Femur (tissue), 1 donor: ENCODE measurements at places on chromosomes 4 and X.

DNA sequence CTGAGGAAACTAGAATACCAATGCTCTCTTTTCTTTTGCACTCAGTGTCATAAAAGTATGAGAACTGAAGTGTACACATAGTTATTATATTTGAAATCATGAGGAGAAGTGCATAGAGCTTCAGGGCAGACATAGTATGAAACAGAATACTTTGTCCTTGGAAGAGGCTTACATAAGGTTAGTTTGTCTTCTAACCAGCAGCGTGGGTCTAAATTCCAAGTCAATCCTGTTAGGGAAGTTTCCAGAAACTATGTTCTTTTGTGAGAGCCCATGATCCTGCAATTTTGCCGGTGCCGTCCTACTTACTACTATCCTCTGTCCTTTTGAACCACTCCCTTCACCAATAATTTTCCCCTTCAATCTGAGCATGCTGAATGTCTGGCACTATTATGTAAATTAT lies 156.2 kb downstream of the PABPC4L start:
- DNase-seq, result no peak

- no peak for DNase-seq
Measured at GRCh38 chr4:14178421-14178820, 550.9 kb upstream of the BOD1L1 start.

DNA sequence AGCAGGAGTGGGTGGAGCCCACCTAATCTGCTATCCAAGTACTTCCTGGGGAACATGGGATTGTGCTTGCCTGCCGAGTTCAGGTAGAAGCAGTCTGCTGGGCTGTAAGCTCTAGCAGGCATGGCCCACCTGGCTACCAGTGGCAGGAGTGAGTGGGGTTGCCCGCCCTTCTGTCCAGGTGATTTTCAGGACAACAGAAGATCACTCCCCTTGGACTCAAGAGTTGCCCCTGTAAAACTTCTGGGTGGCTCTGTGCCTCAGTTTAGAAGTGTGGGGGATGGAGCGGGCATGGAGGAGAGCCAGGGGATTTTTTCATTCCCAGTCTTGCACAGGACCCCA lies 43.5 kb downstream of the NDST3 start:
- DNase-seq, result no peak

- DNase-seq, result no peak
Measured at GRCh38 chr4:36168127-36168878, 76.0 kb downstream of the ARAP2 start.

DNA sequence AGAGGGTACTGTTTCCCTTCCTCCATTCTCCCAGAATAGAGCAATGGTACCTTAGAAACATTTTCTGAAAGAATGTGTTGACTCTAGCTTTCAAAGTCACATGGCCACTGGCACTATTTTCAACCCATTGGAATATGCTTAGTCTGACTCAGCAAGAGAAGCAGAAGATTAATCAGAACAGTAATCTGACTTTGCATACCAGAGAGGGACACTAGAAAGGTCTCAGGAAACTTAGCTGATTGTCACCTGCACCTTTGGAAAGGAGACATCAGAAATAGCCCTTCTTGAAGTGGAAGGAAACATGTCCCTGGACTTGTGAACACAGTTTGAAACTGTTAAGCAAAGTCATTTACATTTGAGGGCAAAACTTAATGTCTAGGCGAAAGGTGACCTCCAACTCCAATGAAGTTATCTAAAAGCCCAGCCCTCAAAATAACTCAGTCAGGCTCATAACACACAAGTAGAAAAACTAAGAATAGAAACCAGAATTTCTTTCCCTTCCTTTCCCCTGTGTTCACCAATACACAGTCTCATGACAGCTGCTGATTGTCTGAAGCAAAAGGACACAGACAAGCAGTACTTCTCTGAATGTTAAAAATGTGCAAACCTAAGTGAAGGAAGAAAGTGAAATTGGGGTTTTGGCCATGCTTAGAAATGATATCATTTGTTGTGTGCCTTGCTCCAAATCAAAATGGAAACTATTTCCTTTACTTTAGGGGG lies 270.8 kb downstream of the GRIA3 start:
- DNase-seq, result no peak

- no peak for DNase-seq
Measured at GRCh38 chr4:21991562-21991961, 43.0 kb upstream of the KCNIP4 start.

GRCh38 chrX:18410038-18410437 lies 15.4 kb upstream of the CDKL5 start:
- no peak for DNase-seq

DNA sequence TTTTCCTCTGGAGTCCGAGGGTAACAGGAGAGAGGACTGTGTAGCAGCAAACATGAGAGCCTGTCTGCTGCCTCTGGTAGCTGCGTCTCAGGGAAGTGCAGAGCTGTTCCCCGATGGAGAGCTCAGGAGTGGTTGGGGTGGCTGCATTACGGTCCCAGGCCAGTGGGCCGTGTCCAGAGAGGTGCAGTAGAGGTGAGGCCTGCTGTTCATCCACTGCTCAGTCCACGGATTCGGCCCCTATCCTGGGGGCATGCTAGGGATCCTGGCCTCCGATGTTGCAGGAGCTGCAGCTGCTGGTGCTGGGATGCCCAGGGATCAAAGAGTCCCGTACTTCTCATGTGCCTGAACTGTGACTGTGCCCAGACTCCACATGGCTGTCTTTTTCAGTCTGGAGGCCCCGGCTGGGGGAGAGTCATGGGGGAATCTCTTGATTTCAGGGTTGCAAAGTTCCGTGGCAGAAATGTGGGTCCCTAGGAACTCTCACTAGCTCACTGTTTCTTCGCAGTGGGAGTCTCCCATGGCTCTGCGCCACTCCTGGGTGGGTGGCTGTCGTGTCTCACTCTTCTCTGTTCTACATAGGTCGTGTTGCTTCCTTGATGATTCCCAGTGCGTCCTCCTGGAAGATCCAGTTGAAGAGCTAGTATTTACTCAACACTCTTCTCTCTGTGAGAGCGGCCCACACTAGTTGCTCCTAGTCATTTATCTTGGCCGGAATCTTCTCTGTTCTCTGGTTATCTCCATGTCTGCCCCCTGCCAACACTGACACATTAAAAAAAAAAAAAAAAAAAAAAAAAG lies 109.5 kb upstream of the CENPE start:
- peak; percentile 13 for DNase-seq

- DNase-seq, result no peak
Measured at GRCh38 chr4:173301518-173302201, 32.5 kb downstream of the HMGB2 start.

DNA sequence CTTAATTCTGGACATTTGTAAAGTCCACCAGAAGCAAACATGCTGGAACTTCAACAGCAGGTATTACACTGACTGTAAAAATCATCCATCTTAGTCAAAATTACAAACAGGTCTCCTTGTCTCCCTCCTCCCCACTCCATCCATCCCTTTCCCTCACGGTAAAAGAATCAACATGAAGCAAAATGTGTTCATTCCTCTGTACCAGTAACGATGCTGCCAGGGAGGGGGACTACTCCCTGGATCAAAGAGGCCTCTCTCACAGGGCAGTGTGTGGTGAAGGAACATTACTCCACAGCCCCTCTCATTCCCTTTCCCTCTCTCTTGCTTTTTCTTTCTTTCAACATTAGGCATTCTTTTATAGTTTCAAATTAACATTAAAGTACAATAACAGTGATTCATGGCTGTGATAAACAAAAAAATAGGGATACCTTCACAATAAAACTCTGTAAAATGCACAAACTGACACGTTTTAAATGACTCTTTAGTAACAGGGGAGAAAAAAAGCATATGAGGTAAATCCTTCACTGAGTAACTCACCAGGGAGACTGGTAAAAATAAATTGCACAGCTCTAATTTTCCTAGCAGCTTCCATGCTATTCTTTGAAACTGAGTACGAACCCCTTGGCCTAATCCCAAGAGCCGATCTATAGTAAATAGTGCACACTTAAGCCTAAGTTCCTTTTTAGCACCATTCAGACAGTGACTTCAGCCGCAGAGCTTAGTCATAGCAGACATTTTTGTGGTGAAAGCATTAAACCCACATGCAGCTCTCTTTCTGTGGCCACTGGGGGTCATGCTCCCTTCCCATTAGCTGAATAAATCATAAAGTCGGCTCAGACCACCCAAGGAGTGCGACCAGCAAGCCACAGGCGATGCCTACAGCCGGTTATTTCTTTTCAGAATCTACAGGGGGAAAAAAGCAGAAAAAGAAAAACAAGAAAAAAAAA lies 215.6 kb upstream of the GYPA start:
- DNase-seq, result peak; percentile 81

GRCh38 chr4:28241021-28241420 lies 1380.4 kb downstream of the STIM2 start:
- no peak for DNase-seq

GRCh38 chr4:146742416-146742815 lies 103.7 kb downstream of the POU4F2 start:
- DNase-seq, result no peak

- no peak for DNase-seq
Measured at GRCh38 chr4:185671496-185671895, 136.2 kb upstream of the PDLIM3 start.

DNA sequence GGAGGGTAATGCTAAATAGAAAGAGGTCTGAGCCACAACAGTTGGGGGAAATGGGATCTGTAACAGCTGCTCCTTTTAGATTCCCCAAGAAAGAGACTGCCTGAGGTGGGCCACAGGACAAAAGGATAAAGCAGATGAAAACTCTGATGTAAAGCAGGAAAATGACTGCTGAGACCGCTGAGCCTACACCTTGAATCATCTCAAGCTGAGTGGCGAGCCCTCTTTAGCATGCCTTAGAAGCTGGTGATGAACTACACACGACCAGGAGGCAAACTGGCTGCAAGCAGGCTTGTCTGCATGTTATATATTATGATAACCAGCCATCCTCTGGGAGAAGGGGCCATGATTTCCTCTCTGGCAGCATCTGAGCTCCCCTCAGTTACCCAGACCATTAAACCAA lies 88.4 kb downstream of the TTC29 start:
- DNase-seq, result no peak

GRCh38 chr4:6282314-6282771 lies 12.7 kb downstream of the WFS1 start:
- peak; percentile 55 for DNase-seq

DNA sequence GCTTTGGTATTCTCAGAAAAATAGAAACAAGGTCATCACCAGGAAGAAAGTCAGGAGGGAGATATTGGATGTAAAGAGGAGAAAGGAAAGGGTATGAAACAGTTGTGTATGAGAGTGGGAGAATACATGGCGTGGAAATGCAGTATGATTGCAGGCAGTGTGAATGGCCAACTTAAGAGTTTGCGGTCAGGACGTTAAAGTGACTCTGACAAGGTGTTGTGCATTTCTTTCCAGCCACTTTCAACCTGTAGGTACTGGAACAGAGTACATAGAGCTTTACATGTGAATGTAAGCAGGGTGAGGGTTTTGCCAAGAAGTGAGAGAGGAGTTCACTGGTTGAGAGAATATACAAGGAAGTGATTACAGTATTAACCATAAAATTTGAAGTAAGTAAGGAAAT lies 15.7 kb downstream of the ATP10D start:
- no peak for DNase-seq

GRCh38 chr4:52957835-52958631 lies 95.9 kb downstream of the RASL11B start:
- no peak for DNase-seq

DNA sequence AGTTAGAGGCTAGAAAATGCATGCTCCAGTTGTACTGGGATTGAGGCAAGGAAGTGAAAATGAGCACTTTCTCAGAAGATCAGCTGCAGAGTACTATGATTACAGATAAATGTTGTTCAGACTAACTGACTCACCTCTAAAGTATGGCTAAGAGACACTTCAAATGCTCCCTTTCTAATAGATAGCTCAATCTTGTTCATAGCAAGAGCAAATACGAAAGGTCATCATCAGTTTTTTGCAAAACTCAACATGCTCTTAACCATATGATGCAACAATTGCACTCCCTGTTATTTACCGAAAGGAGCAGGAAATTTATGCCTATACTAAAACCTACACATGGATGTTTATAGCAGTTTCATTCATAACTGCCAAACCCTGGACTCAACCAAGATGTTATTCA lies 838.4 kb upstream of the INTU start:
- DNase-seq, result no peak

- DNase-seq, result no peak
Measured at GRCh38 chr4:80142394-80143306, 54.7 kb upstream of the PRDM8 start.

DNA sequence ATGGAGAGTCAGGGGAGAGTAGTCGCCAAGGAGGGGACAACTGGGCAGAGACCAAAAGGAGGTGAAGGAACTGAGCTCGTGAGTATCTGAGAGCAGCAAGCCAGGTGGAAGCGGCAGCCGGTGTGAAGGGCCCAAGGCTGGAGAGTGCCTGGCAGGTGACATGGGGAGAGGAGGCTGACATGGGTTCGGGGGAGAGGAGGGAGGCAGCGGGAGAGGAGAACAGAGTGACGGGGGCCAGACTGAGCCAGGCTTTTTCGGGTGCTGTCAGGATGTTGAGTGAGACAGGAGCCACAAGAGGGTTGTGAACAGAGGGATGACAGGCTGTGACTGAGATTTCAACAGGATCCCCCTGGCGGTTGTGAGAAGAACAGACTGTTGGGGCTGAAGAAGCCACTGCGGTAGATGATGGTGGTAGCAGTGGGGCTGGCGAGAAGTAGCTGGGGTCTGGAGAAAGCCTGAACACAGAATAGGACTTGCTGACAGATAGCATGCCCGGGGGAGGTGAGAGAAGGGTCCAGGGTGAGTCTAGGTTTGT lies 5.7 kb downstream of the ELK1 start:
- DNase-seq, result no peak

GRCh38 chr4:157128395-157128794 lies 52.4 kb downstream of the GLRB start:
- DNase-seq, result peak; percentile 19

- no peak for DNase-seq
Measured at GRCh38 chr4:168847771-168848502, 162.1 kb downstream of the CBR4 start.

- DNase-seq, result no peak
Measured at GRCh38 chr4:7978907-7979651, 39.4 kb upstream of the AFAP1 start.

DNA sequence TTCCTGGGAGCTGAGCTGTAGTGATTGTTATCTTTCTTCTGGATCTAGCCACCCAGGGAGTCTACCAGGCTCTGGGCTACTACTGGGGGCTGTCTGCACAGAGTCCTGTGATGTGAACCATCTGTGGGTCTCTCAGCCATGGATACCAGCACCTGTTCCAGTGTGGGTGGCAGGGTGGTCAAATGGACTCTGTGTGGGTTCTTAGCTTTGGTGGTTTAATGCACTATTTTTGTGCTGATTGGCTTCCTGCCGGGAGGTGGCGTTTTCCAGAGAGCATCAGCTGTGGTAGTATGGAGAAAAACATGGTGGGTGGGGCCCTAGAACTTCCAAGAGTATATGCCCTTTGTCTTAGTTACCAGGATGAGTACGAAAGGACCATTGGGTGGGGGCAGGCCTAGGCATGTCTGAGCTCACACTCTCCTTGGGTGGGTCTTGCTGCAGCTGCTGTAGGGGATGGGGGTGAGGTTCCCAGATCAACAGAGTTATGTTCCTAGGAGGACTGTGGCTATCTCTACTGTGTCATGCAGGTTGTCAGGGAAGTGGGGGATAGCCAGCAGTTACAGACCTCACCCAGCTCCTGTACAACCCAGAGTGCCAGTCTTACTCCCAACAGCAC lies 264.8 kb upstream of the LDB2 start:
- DNase-seq, result no peak
